ENCODE measurements at places on chromosomes 3 and 15.
A peak's percentile ranks its signal among the peaks of the same experiment; 100 is the strongest.

DNA sequence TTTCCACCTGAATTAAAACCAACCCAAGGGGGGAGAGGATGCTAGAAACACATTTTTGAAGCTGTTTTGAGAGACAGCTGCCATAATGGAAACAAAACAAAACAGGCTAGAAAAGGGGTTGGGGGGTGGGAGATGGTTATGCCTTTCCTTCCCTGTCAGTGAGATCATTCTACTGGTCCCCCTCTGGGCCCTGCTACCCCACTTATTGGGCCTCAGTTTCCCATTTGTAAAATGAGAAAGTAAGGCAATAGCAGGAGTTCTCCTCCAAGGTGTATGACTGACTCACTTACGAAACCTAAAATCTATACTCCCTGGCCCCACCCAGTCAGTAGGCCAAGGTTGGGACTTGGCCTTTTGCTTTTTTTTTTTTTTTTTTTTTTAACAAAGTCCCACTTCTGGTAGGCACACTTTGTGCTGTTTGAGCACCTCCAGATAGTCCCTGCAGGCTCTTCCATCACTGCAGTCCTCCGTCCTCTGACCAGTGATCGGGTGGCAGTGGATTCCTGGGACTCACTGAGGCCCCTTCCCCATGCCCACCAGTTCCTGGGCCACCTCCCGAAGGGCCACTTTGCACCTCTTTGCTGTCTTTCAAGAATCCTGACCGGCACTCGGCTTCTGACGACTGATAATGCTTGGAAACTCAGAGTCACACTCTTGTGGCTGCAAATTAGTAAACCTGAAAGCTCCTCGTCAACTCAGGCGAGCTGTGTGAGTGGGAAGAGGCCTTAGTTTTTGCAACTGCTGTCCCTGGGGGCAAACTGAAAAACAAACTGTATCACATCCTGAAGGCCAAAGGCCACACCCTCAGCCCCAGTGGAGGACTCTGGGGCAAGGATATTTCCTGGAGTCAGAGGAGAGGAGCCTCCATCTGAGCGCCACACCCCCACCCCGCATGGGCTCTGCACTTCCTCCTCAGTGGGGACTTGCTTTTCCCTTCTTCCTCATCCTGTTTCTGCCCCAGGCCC, 6.7 kb upstream of the PSTPIP1 start:
- peak; percentile 89 for DNase-seq

DNA sequence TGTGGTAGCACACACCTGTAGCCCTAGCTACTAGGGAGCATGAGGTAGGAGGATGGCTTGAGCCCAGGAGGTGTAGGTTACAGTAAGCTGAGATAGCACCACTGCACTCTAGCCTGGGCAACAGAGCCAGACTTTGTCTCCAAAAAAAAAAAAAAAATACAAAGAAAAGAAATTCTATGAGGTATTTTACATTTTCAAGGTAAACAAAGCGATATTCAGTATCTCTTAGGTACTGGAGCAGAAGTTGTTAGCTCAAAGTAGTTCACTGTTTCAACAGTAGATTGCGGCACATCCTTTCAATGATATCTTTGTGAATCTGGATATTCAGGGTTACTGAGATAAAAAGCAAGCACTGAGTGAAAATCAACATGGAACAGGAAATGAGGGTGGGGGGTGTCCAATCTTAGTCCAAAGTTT, 318.5 kb downstream of the ZNF621 start:
- DNase-seq: no peak

DNA sequence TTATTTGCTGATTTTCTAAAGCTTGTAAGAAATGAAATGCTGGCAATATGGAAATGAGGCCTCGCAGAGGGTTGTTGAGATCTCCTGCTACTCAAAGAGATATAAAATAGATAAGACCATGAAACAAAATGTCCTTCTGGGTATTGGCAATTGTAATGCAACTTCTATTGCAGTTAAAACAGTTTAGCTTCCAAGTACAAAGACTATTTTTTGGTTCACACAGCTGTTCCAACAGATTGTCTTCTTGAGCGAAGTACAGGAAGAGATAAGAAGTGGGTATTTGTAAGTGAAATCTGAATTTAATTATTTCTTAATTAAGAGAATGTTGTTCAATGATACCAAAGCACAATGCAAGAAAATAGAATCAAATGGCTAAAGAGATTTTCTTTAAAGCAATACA, 801.5 kb upstream of the GBE1 start:
- DNase-seq: no peak

GRCh38 chr3:16897254-16897926, 12.6 kb downstream of the PLCL2 start:
- DNase-seq: peak; percentile 41

DNA sequence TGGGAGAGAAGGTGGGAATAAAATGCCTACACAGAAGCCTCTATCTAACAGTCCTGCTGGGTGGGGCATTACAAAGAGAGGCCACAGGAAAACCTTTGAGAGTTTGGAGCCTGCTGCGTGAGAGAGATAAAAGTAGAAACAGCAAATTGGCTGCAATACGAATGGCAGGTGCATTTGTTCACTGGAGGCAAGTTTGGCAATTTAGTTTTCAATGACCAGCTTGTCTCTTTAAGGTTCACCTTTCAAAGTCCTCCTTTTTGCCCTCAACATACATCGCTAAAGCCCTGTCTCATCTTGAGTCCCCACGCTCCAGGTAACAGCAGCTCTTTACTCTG, 405.7 kb downstream of the LSAMP start:
- DNase-seq: no peak

- no peak for DNase-seq
Observed at GRCh38 chr3:171765511-171765887, 44.8 kb downstream of the PLD1 start.

GRCh38 chr3:138336454-138336999, 6.9 kb upstream of the NME9 start:
- DNase-seq: no peak

- no peak for DNase-seq
Observed at GRCh38 chr15:67127965-67128364, 62.6 kb downstream of the SMAD3 start.

DNA sequence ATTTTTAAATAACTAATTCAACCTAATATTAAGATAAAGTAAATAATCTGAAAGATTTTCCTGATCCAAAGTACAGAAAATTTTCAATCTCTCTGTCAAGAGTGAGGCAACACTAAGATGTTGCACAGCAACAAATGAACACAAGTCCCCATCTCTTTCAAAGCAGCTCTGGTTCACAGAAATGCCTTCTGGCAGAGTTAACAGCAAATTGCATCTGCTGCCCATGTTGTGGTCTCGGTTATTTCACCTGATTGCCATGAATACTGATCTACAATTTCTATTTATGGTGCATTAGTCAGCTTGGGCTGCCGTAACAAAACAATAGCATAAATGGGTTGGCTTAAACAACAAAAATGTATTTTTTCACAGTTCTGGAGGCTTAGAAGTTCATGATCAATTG, 167.3 kb downstream of the BCHE start:
- no peak for DNase-seq

- no peak for DNase-seq
Observed at GRCh38 chr15:42094512-42094963, at the start of gene PLA2G4D. PLA2G4D (minus strand) TSS chr15:42094562; CDS start chr15:42094459, 103 bp downstream.

DNA sequence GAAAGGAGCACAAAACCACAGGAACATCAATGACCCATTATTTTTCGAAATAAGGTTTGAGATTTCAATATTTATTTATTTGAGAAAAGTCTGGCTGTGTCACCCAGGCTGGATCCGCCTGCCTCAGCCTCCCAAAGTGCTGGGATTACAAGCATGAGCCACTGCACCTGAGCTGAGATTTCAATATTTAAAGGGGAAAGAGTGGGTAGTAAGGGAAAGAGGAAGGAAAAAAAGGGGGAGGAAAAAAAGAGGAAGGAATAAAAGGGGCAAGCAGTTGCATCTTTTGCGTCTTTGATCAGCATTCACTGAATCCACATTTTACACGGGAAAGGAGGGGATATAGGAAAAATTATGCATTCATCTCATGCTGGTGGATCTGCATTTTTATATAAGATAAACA, 47.4 kb downstream of the ERICH6 start:
- DNase-seq: no peak

- DNase-seq: no peak
Observed at GRCh38 chr3:152621006-152621868, 213.7 kb upstream of the P2RY1 start.

GRCh38 chr3:119330181-119330580, 36.0 kb downstream of the ARHGAP31 start:
- no peak for DNase-seq

DNA sequence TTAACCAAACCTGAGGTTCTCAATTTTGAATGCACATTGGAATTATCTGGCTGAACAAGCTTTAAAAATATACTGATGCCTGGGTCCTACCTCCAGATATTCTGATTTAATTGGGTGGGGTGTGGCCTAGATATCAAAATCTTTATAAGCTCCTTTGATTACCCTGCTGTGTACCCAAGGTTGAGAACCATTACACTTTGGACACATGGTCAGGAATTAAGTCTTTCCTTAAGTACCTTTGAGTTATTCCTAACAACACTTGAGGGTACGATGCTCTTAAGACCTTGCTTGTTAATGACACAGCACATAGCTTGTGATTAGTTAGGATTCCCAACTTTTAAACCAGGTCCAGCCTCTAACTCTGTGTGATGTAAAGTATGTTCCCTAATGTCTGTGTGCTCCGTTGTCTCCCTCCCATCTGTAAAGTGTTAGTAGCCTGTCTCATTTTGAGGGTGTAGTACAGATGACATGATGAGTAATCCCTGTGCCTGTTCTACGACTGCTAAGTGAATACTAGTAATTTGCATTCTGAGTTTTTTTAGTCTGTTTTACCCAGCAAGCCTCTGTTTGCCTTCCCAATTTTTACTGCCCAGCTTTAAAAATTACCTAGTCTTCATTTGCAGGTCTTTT, 154.9 kb downstream of the KLHL25 start:
- DNase-seq: no peak

DNA sequence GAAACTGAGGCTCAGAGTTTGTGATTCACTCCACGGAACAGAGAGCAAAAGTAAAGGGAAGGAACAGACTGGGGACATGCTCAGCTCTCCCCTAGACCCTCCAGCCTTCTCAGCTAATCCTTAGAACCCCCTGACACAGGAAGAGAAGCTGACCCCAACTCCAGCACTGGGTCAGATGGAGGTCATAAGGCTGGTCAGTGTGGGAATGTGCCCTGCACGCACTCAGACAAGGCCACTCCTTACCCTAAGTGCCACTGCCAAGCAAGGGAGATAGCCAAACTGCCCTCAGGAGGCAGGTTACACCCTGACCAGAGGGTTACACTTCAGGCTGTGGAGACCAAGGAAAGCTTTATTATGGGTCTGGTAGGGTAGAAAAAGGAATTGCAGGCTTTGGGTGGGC, 1.2 kb downstream of the RPL29 start:
- DNase-seq: no peak

GRCh38 chr3:51997172-51997571, 1.5 kb upstream of the RPL29 start:
- no peak for DNase-seq

DNA sequence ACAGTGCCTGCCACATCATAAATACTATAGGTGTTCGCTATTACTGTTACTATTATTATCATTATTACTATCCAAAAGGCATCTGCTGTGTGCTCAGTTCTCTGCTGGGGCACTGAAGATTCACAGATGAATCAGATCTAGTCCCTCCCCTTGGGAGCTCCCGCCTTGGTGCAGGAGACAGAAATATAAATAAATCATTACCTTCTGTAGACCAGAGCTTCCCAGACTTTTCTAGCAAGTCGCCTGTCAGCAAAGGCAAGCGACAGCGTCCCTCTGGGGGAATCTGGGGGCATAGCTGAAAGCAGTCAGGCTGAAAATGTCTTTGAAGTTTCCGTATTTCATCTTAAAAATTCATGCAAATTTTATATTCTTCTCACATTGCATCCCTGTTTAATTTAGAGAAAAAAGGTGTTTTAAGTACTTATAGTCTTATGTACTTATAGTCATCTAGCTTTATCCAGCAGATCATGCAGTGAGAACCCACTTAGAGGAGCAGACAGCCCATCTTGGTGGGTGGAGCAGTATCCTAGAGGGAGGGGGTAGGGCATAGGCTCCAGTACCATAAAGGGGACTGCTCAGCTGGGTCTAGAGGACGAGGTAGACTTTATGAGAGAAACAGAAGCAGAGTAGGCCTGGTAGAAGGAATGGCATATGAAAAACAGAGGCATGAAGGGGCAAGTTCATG, 10.4 kb upstream of the BRPF1 start:
- no peak for DNase-seq

- DNase-seq: no peak
Observed at GRCh38 chr3:160169139-160169976, 55.9 kb upstream of the C3orf80 start.

DNA sequence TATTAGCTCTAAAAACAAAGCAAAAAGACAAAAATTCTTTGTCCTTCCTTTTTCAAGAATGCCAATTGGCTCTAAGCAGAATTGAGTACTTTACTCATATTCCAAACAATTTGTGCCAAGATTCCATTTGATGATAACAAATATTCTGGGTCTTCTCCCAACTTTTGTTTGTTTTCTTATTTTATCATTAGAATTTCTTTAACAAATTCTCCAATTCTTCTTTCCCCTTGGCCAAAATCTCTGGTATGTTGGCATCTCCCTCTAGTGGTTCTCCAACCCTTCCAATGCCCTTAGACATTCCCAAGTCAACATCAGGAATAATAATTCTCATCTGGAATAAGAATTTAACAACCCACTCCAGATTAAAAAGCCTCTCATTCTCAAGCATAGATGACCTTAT, 5.3 kb downstream of the CPOX start:
- no peak for DNase-seq

All from activated T-cell treated with anti-CD3 and anti-CD28 coated beads, Interleukin-2, amount 50 U/mL, for 48 hours (primary cell).